ENCODE measurements at places on chromosomes 4 and X. TPM values are rescaled to one million over a fixed set of nuclear protein-coding genes. Genes with fewer than 3 reads are reported as not detected.

PRSS12 gene
- 4.3 TPM for total RNA-seq

TRIM75 gene
- not detected for total RNA-seq

RXFP1 gene
- total RNA-seq, result 0.15 TPM

FAM193A gene
- 18.7 TPM for total RNA-seq

FGF13 gene
- total RNA-seq, result 0.30 TPM

SLC34A2 gene
- total RNA-seq, result not detected

SLIT2 gene
- 5.2 TPM for total RNA-seq

TBX22 gene
- total RNA-seq, result not detected

DCUN1D4 gene
- 33.0 TPM for total RNA-seq

CSAG3 gene
- total RNA-seq, result not detected

SPANXD gene
- not detected for total RNA-seq

ENPEP gene
- total RNA-seq, result 1.6 TPM

CORIN gene
- 0.38 TPM for total RNA-seq

PRDM8 gene
- 0.59 TPM for total RNA-seq

CLGN gene
- 0.70 TPM for total RNA-seq

ARAP2 gene
- 28.5 TPM for total RNA-seq

PDE5A gene
- 1.9 TPM for total RNA-seq

CMC4 gene
- 8.6 TPM for total RNA-seq

MAB21L2 gene
- 0.70 TPM for total RNA-seq

LONRF3 gene
- 0.27 TPM for total RNA-seq

IL9R gene
- total RNA-seq, result not detected

C4orf51 gene
- not detected for total RNA-seq

DUSP21 gene
- total RNA-seq, result not detected

AREG gene
- 51.4 TPM for total RNA-seq
